ENCODE measurements at places on chromosomes 16 and 17.

GRCh38 chr17:700504-701094 lies 14.0 kb downstream of the VPS53 start:
- DNase-seq: no peak

DNA sequence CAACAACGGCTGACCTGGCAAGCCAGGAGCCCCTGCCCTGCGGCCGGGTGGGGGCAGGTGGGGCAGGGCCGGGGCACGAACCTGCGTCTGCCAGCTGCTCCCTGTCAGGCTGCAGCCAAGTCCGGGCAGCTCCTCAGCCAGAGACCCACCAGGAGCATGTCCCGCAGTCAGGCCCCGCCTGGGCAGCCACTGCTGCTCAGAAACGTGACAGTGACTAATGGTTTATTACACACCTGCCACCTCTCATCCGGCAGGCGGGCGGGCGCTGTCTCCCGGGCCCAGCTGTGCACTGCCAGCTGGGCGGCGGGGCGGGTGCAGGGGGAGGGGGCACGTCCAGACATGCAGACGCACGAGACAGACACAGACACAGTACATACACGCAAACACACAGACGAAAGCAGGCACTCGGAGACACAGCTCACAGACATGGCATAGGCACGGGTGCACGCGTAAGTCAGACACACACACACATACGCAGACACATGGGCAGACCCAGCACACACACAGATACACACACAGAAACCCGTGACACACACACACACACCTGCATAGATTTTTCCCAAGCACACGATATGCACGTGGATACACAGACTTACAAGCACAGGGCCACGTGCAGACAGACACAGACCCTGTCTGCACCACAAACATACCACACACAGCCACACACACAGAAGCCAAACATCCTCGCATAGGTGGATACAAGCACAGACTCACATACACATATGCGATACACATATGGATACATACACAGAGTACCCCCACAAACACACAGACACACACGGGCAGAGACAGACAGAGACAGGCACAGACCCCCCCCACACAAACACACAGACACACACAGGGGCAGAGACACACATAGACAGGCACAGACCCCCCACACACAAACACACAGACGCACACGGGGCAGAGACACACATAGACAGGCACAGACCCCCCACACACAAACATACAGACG lies 248.3 kb upstream of the CIBAR2 start:
- DNase-seq: no peak

GRCh38 chr17:6913608-6914443 lies 82.0 kb upstream of the ALOX12 start:
- DNase-seq: peak; percentile 72

GRCh38 chr16:87652799-87653198 lies 50.5 kb downstream of the JPH3 start:
- no peak for DNase-seq

DNA sequence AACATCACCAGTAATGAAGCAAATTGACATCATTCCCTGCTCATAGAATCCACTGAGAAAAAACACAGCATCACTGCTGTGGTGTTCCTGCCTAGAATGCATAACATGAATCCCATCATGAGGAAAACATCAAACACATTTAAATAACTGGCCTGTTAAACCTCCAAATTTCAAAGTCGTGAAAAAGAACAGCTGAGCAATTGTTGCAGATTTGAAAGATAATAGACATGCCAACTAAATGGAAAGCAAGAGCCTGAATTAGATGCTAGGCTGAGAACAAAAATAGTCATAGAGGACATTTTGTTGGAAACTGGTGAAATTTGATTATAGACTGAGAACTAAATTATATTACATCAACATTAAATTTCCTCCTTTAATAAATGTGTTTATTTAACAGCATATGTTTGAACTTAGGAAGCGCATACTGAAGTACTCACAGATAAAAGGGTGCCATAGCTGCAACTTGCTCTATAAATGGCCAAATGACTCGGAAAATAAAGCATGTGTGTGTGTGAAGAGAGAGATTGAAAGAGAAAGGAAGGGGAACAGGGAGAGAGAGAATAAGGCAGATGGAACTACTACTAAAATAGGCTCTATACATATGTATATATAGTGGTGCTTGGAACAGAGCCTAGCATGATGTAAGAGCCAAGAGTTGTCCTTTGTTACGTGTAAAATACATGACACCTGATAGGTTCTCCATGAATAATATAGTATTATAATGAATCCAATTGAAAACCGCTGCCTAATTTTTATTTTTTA lies 305.0 kb upstream of the MON1B start:
- DNase-seq: no peak

GRCh38 chr17:70945386-70945785 lies 776.1 kb downstream of the KCNJ2 start:
- DNase-seq: no peak

GRCh38 chr17:32964541-32964940 lies 27.1 kb upstream of the SPACA3 start:
- no peak for DNase-seq

DNA sequence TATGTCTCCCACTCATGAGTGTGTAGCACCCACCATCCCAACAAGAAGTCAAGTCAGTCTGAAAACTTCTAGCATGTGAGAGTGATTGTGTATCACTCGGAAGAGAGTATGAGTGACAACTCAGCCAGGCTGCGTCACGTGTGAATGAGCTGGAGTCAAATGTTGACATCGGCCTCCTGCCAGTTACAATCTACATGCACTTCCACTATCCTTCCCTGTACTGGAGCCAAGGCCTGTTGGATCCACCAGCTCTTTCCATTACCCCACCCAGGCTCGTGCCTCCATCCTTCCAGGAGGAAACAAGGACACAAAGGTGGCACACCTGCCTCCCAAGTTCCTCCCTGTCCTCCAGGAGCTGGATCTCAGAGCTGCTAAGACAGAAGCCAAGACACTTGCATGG lies 64.5 kb downstream of the ASIC2 start:
- DNase-seq: no peak

DNA sequence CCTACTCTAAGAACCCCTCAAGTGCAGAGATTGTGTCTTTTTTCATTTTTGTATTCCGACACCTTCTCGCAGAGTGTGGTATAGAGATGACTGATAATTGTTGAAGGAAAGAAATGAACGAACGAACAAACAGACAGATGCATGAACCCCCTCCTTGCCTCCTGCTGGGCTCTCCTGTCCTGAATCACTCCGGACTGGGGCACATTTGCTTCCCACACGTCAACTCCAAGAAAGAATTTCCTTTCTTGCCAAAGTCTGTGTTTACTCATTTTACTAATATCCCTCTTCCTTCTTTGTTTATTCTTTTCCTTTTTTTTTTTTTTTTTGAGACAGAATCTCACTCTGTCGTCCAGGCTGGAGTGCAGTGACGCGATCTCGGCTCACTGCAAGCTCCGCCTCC lies 37.5 kb upstream of the BHLHA9 start:
- no peak for DNase-seq

DNA sequence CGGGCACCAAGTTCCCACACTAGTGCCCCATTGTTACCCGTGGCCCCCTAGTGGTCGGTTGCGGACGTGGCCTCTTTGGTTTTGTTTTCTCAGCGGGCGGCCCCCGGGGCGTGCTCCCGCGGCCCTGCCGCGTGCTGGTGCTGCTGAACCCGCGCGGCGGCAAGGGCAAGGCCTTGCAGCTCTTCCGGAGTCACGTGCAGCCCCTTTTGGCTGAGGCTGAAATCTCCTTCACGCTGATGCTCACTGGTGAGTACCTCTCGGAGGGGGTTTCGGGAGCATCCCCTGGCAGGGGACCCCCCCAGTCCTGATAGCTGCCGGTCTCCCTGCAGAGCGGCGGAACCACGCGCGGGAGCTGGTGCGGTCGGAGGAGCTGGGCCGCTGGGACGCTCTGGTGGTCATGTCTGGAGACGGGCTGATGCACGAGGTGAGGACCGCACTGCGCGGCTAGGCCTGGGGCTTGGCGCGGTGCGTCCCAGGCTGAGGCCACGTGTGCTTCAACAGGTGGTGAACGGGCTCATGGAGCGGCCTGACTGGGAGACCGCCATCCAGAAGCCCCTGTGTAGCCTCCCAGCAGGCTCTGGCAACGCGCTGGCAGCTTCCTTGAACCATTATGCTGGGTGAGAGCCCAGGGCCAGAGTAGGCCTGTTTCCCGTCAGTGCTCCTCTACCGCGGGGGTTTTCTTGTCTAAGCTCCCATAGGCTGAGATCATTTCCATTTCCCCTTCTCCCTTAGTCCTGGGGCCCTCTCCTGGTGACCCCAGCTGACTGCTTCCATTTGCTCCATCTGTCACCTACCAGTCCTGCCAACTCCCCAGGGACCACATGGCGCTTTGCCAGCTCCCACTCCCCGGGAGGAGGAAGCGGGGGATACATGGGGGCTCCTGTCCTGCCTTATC lies 1.7 kb downstream of the SPHK1 start:
- peak; percentile 71 for DNase-seq

DNA sequence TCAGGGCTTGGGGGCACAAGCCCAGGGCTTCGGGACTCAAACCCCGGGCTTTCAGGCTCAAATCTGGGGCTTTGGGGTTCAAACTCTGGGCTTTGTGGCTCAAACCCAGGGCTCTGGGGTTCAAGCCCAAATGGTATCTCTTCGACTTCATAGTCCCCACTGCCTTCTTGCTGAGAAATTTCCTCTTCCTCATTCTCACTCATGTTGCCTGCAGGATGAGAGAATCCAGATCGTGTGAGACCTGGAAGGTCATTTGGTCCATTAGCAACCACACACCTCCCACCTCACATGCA lies 576 bp downstream of the ZNF768 start:
- DNase-seq: no peak

DNA sequence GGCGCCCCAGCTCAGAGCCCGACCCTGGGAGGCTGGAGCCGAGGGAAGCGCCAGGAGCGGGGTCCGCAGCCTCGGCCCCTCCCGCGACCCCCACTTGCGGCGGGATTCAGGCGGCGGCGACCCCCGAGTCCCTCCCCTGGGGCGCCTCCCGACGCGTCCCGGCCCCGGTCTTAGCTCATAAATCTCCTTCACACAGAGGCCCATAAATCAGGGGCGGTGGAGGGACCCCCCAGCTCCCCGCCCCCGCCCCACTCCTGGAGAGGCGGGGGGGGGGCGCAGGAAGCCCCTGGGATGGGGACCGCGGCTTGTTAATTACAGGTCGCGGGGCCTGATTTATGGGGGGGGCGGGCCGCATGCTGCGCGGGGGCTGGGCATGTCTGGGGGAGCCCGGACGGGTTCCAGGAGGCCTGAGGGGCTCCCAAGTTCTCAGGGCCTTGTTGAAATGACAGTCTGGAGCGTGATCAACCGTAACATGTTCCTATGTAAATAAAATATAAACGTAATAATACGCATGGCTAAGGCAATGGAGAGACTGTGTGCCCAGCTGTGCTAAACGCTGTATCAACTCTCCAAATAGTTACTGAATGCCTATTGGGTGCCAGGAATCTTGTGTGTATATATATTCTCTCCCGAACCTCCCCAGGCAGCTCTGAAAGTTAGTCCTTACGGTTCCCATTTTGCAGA lies 10.0 kb upstream of the BHLHA9 start:
- no peak for DNase-seq

- DNase-seq: no peak
Measured at GRCh38 chr16:88292007-88292970, 90.5 kb upstream of the ZNF469 start.

DNA sequence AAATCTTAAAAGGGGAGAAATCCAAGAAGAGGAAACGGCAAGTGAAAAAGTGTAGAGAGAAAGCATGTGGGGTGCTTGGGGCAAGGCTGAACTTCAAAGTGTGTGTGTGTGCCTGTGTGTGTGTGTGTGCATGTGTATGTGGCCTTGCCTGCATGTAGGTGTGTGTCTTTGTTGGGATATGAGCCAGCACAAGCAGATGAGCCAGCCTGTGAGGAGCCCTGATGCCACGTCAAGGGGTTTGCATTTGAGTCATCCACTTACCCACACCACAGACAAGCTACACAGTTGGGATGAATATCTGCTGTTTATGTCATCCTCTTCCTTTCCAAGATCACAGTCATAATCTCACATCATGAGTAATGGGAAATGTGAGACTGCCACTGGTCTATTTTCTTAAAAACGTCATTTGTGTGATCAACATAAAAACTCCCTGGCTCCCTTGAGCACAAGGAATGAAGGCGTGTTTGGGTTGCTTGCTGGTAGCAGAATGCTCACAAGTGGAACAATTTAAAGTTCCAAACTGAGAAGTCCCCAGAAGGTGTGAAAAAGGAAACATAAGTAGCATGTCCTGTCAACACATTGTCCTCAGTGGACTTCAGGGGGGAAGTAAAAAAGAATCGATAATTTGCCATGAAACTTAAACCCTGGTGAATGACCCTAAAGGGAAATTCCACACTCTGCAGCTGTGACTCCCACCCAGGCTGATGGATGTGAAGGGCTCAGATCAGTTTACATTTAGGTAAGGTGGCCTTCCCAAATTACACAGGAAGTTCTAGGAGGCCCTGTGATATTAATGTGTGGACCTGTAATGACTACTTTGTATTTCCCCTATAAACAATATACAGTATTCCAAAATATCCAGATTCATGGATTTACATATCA lies 14.7 kb downstream of the KCTD19 start:
- DNase-seq: no peak

- DNase-seq: no peak
Measured at GRCh38 chr17:42286411-42287221, 1.7 kb upstream of the STAT5A start.

DNA sequence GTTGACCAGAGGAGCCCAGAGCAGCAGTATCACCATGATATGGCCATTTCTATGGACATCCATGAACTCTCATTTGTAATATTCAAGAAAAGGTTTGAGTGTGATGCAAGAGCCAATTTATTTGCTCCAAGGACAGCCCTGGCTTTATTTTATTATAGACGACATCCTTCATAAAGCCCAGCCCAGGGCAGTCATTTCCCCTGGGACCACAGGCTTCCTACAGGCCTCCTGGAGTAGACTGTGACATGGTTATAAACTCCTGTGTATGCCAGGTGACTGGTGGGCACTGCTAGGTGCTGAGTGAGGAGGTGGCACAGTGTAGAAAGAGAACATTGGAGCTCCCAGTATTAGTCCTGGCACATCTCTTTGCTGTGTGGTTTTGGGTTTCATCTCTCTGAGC lies 120.9 kb downstream of the UTP18 start:
- no peak for DNase-seq

DNA sequence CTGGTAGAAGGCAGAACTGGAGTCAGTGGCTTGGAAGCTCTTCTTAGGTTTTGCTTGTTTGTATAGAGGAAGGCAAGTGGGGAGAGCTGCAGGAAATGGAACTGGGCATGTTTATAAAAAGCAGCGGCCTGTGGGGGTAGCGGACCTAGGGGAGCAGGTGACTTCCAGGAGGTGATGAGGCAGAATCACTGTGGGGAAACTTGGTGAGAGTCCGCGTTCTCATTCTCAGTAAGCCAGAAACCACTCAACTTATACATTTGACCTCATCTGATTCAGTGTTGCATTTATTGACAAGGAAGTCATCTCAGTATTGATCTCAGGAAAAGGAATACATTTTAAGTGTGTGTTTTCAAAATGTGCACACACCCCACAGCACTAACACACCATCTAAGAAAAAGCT lies 299.8 kb downstream of the CNTNAP4 start:
- no peak for DNase-seq
